Retinal pigment epithelial cell (primary cell): ENCODE measurements at places on chromosomes 12 and 14.

DNA sequence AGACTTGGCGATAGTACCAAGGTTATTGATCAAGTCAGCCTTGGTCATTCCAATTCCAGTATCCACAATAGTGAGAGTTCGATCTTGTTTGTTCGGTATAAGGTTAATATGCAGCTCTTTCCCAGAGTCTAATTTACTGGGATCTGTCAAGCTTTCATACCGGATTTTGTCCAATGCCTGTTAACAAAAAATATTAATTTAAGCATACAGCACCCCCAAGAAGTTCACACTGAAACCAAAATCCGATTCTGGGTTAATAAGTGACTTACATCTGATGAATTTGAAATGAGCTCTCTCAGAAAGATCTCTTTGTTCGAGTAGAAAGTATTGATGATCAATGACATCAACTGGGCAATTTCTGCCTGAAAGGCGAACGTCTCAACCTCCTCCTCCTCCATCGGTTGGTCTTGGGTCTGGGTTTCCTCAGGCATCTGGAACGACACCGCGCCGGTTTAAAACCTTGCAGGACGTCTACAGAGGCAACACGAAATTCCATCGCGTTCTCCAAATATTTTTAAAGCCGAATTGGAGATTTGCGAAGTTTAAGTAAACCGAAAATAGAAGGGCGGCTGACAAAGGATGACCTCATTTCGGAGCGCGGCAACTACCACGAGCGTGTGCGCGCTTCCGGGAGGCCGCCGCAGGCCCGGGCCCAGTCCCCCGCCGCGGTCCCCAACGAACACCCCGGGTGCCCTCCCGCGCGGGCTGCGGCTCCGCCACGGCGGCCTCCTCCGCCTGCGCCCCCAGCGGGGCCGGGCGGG, 716 bp downstream of the HSP90AA1 start:
- DNase-seq, result no peak

GRCh38 chr12:82124711-82125380, 233.3 kb downstream of the CCDC59 start:
- peak; percentile 96 for DNase-seq

GRCh38 chr12:107478881-107479280, 206.7 kb upstream of the PWP1 start:
- DNase-seq, result no peak

DNA sequence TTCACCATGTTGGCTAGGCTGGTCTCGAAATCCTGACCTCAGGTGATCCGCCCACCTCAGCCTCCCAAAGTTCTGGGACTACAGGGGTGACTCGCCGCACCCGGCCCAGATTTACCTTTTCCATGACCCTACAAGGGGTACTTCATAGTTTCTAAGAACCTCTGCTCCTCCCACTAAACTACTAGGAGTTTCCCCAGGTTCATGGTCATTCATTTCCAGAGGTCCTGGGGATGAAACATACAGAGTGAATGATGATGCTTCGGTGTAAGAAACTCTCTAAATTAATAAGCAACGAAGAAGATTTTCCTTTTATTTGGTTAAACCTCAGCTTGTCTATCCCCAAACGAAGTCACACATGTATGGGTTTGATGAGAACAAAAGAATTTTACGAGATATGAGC, 56.9 kb downstream of the AMN start:
- no peak for DNase-seq

DNA sequence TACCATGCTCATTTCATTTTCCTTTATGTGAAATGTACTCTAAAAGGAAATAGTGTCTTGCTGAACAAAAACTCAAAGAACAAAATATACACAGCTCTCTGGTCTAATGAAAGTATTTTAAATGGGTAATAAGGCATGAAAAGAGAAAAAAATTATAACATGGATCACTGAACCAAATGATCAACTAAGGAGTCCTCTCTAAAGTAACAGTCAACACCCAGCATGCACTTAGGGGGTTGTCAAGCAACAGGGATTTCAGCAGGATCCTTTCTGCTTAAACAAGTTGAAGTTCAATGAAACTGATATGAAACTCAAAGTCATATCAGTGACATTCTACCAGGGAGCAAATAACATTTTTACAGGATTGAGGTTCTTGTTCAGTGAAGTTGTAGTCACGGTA, 398.8 kb downstream of the SEC23A start:
- no peak for DNase-seq

DNA sequence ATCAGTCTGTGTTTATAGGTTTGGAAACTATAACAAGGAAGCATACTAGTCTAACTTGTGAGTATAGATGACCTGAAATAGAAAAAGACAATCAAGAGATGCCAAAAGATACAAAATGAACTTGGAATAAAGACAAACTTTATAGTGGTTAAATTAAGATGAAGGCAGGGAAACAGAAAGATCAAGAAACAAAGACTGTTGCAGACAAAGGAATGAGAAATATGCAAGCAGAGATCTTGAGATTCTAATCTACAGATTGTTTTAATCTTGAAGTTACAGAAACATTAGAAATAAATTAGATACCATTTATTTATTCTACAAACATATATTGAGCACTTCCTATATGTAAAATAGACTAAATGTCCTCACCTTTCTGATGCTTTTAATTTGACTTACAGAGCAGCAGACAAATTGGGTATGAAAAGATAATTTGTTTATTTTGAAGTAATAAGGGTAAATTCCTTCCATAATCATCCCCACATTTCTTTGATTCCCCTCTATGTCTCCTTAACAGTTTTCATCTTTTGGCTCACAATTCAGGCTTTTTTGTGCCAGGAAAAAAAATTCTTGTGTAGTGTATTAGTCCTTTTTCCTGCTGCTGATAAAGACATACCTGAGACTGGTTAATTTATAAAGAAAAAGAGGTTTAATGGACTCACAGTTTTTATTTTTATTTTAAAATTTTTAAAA, 134.4 kb downstream of the KITLG start:
- no peak for DNase-seq
